Fibroblast of the aortic adventitia (primary cell): ENCODE measurements at places on chromosomes 4 and X. TPM values are rescaled to one million over a fixed set of nuclear protein-coding genes. Genes with fewer than 3 reads are reported as not detected.

Gene CSAG2
- not detected in 2 replicates for total RNA-seq

Gene PRDM5
- 18.4 and 25.8 TPM in 2 replicates for total RNA-seq

Gene KLB
- under 0.01 TPM in 1 of 2 replicates, not detected in the other for total RNA-seq

Gene FAT4
- total RNA-seq: 29.2 and 32.8 TPM in 2 replicates

Gene USP27X
- 2.8 and 2.9 TPM in 2 replicates for total RNA-seq

Gene OTUD6A
- total RNA-seq: not detected in 2 replicates

Gene NXF2
- total RNA-seq: not detected in 2 replicates

Gene SPANXB1
- total RNA-seq: not detected in 2 replicates

Gene PRIMPOL
- total RNA-seq: 29.9 and 31.0 TPM in 2 replicates

Gene SLC10A4
- not detected in 2 replicates for total RNA-seq

Gene FMR1
- 32.1 and 49.6 TPM in 2 replicates for total RNA-seq

Gene FHIP1A
- 0.33 and 0.99 TPM in 2 replicates for total RNA-seq

Gene GABRB1
- 1.4 TPM in 1 of 2 replicates, not detected in the other for total RNA-seq

Gene DNAAF6
- not detected in 2 replicates for total RNA-seq

Gene TCEANC
- 3.9 and 4.2 TPM in 2 replicates for total RNA-seq

Gene GYG2
- 1.1 and 4.3 TPM in 2 replicates for total RNA-seq

Gene PPEF2
- total RNA-seq: not detected in 2 replicates

Gene FHDC1
- 0.09 and 0.16 TPM in 2 replicates for total RNA-seq

Gene AKAP14
- not detected in 2 replicates for total RNA-seq

Gene MAGEC2
- total RNA-seq: 0.09 TPM in 1 of 2 replicates, not detected in the other

Gene GSPT2
- total RNA-seq: 9.8 and 11.5 TPM in 2 replicates

Gene PPP2R2C
- total RNA-seq: 0.49 TPM in 1 of 2 replicates, not detected in the other

Gene BLTP1
- 117 and 132 TPM in 2 replicates for total RNA-seq

Gene GAGE12J
- total RNA-seq: not detected in 2 replicates

Gene LONRF3
- total RNA-seq: 1.5 TPM in 1 of 2 replicates, not detected in the other

Gene GAGE2A
- not detected in 2 replicates for total RNA-seq

Gene NLRP2B
- not detected in 2 replicates for total RNA-seq

Gene LGI2
- total RNA-seq: 0.54 and 6.5 TPM in 2 replicates

Gene RNF175
- total RNA-seq: not detected in 2 replicates

Gene G6PD
- 45.5 and 126 TPM in 2 replicates for total RNA-seq

Gene SASH3
- not detected in 2 replicates for total RNA-seq

Gene ASB5
- total RNA-seq: 0.09 TPM in 1 of 2 replicates, not detected in the other

Gene ADGRG2
- 0.18 and 0.25 TPM in 2 replicates for total RNA-seq

Gene OTC
- total RNA-seq: not detected in 2 replicates

Gene GABRG1
- total RNA-seq: not detected in 2 replicates

Gene UCHL1
- 765 and 2,143 TPM in 2 replicates for total RNA-seq
